ENCODE measurements at places on chromosomes 13 and 19.

DNA sequence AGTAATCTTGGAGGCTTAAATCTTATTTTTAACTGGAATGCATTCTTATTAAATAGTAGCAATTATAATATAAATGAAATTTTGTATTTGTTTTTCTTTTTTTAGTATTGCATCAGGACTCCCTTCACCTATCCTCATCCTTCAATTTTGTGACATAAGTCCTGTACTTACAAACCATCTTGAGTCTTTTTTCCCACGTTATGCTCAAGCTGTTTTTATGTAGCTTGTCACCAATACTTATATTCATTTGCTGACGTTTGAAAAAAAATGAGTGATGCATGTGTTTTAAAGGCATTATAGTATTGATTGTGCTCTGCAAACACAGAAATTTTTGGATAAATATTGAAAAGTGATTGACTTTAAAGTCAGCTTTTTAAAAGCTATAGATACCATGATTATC is 888 bp downstream of the GPR18 start:
- DNase-seq, result no peak

- no peak for DNase-seq
These were observed 14.8 kb downstream of the UBXN6 start for GRCh38 chr19:4442819-4443146.

GRCh38 chr13:51021811-51022210 is 89.3 kb downstream of the C13orf42 start:
- no peak for DNase-seq

- DNase-seq, result no peak
These were observed 28.6 kb downstream of the PRAM1 start for GRCh38 chr19:8473648-8474476.

DNA sequence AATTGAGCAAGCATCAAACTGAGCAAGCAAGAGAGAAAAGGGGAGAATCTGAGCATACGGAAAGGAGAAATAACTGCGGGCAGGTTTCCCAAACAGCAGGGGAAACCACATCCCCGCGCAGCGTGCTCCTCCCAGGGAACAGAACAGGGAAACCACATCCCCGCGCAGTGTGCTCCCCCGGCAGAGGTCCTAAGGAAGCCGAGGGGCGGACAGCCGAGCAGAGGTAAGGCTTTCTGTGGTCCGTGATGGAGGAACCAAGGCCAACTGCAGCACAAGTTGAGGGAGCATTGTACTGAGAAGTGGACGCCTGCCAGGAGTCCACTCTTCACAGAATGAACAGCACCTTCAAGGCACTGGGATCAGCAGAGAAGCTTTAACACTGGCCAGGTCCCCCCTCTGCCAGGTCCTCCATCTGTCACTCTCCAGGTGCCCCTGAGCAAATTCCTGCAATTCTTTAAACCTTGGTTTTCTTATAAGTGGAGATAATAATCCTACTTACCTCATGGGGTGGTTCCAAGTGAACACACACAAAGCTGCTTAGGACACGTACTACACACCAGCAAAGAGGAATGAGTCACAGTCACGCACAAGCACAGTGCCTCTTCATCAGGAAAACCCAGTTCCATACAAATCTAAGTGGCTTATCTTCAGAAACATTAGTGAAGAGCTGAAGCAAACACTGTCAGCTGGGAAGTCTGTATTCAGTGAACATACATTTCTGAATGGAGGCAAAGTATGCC is 23.0 kb upstream of the LAMP1 start:
- no peak for DNase-seq

GRCh38 chr13:113948034-113948742 is 25.7 kb downstream of the C13orf46 start:
- no peak for DNase-seq

GRCh38 chr13:113635048-113635420 is 23.0 kb downstream of the ATP4B start:
- DNase-seq, result no peak

GRCh38 chr13:109160887-109161669 is 531.7 kb downstream of the MYO16 start:
- DNase-seq, result no peak

- no peak for DNase-seq
These were observed 14.2 kb upstream of the PNMA8C start for GRCh38 chr19:46442808-46443450.

GRCh38 chr13:91817250-91817649 is 418.8 kb downstream of the GPC5 start:
- DNase-seq, result no peak

GRCh38 chr13:97435794-97436193 is 1.8 kb downstream of the RAP2A start:
- DNase-seq, result no peak

DNA sequence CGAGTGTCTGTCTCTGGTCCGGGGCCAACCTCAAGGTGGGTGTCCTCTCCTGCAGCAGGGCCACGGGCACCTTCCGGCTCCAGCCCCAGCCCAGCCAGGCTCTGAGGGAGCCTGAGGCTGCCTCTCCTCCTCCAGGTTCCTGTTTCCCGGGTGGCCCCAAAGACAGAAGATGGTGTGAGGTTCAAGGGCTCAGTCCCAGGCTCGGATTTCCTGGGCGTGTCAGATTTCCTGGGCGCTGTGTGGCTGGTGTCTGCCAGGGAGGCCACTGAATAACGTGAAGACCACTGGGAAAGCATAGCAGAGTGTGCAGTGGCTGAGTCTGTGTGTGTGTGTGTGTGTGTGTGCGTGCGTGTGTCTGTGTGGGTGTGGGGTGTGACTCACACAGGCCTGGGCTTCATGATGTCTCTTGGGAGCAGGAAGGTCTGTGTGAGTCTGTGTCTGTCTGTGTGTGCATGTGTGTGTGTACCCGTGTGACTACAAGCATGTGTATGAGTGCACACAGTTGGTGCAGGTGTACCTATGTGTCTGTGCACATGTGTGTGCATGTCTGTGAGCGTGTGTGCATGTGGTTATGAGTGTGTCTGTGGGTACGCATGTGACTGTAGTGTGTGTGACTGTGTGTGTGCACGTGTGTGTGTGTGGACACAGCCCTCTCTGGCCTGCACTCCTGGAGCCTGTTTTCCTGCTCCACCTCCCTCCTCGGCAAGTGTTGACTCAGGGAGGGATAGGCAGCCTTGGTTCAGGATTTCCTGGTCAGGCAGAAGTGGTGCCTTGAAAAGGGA is 28.3 kb downstream of the CEBPA start:
- DNase-seq, result peak; percentile 35

GRCh38 chr19:12794196-12794941 is 3.1 kb downstream of the JUNB start:
- no peak for DNase-seq

DNA sequence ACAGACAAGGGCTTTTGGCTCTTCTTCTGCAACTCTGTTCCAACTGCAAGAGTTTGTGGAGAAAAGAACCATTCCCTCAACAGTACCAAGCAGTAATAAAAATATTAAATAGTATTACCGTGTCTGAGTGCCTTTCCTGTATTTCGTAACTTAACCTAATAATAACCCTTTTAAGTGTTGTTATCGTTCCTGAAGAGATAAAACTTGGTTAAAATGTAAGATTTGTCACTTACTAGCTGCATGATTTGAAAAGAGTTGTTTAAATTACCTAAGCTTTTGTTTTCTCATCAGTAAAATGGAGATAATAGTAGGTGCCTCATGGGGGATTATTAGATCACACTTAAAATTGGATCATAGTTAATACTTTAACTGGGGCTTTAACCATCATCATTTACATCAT is 447.2 kb downstream of the GPC5 start:
- DNase-seq, result no peak

- DNase-seq, result no peak
These were observed 101.2 kb downstream of the SPRY2 start for GRCh38 chr13:80239571-80240255.

- no peak for DNase-seq
These were observed 1.7 kb downstream of the ELL start for GRCh38 chr19:18519962-18520847.

- DNase-seq, result no peak
These were observed 1558.5 kb downstream of the EFNB2 start for GRCh38 chr13:104976986-104977385.

DNA sequence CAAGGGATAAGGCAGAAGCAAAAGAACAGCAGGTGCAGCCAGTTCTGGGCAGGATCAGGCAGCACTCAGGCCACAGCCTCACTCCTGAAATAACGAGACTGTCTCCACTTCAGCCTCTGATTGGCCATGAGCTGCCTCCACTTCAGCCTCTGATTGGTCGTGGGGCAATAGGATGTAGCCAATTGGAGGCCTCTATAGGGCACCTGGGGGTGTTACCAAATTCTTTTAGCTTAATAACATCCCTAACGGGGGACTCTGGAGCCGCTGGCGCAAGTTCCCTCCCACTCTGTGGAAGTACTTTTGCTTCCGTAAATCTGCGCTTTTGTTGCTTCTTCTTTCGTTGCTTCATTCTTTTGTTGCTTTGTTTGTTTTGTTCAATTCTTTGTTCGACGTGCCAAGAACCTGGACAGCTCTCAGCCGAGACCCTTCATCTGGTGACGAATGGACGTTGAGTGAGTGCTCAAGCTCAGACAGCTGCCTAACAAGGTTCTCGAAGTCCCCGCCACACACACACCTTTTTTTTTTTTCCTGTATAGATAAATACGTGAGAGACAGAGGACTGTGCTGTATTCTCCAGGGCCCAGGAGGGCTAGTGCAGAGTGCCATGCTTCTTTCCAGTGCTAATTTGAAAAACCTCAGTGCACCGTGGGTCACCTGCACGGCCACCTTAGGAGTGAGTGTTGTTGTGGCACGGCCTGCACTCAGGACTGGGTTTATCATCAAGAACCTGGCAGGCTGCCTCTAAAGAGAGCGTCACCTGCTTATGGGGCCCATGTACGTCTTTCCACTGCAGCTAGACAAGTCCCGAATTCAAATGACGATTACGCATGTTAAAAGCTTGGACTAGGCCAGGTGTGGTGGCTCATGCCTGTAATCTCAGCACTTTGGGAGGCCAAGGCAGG is 32.0 kb upstream of the TUBGCP3 start:
- no peak for DNase-seq

- no peak for DNase-seq
These were observed 824.7 kb upstream of the SLITRK5 start for GRCh38 chr13:86846501-86846900.

- no peak for DNase-seq
These were observed 49.4 kb upstream of the SPRY2 start for GRCh38 chr13:80390338-80390737.

DNA sequence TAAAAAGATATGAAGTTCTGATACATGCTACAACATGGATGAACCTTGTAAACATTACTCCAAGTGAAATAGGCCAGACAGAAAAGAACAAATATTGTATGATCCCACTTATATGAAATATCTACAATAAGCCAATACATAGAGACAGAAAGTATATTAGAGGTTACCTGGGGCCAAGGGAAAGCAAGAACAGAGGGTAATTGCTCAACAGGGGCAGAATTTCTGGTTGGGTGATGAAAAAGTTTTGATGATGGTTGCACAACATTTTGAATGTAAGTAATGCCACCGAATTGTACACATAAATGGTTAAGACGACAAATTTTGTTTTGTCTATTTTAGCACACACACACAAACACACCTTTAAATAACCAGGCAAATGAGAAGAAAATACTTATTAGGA is 268.4 kb downstream of the FOXO1 start:
- DNase-seq, result no peak

GRCh38 chr19:48720251-48720612 is 707 bp upstream of the MAMSTR start:
- no peak for DNase-seq

GRCh38 chr13:48731001-48731658 is 77.4 kb downstream of the CYSLTR2 start:
- DNase-seq, result no peak

DNA sequence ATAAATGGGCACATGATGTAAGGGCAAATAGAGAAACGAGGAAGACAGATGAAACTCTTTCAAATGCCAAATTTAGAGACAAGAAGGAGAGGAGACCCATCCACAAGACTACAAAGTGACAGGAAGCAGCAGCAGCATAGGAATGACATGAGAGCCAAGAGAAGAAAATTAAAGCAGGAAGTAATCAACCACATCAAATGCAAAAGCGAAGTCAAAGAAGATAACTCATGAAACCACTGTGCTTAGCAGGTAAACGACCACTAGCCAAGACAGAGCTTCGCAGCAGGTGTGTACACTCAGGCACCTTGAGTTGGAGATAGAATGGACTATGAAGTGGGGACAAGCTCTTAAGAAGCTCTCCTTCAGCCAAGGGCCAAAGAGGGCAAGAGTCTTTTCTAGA is 64.1 kb downstream of the KLF12 start:
- no peak for DNase-seq

DNA sequence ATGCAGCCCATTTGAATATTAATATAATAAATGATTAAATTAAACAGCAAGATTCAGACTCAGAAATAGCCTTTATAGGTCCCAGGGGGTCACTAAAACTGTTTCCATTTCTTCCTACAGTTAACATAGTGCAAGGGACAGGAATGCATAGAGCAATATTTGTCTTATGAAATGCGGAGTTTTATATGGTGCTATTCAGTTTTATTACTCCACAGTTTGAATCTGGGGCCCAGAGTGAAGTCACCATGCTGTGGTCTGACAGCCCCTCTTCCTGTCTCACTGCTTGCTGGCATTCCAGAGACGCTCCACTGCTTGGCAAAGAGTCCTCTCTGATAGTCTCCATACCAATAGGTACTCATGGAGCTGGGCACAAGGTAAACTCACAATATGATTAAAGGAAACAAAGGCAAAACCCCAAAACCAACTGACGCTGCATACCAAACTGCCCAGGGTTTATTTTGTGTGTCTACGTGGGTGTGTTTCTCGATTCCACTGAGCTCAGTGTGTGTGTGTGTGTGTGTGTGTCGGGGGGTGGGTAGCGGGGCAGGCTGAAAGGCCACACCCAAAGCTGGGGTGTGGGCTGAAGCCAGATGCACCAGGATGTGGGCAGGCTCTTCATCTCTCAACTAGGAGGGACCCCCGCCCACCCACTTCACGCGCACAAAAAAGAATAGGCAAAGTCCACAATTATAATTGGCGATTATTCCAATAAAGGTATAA is 277.9 kb downstream of the TSHZ3 start:
- DNase-seq, result no peak

DNA sequence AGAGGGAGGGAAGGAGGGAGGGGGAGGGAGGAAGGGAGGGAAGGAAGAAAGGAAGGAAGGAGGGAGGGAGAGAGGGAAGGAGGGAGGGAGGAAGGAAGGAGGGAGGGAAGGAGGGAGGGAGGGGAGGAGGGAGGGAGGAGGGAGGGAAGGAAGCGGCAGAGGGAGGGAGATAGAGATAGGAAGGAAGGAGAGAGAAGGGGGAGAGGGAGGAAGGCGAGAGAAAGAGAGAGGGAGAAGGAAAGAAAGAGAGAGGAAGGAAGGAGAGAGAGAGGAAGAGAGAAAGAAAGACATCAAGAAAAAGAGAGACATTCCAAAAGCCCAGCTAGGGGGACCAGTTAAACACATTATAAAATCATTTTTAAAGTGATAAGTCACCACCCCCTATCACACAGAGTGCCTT is 62.5 kb downstream of the GNG7 start:
- DNase-seq, result no peak

GRCh38 chr19:19040417-19040816 is 7.0 kb downstream of the ARMC6 start:
- DNase-seq, result no peak

- DNase-seq, result no peak
These were observed 97.5 kb downstream of the SCGB2B2 start for GRCh38 chr19:34579281-34580054.

DNA sequence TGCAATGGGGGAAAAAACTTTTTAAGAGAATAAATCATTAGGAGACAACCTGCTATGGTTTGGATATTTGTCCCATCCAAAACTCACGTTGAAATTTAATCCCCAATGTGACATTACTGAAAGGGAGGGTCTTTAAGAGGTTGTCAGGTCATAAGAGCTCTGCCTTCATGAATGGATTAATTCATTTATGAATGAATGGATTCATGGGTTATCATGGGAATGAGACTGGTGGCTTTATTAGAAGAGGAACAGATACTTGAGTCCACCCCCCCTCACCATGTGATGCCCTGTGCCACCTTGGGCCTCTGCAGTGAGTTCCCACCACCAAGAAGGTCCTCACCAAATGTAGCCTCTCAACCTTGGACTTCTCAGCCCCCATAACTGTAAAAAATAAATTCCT is 37.0 kb upstream of the DCT start:
- no peak for DNase-seq

All from activated CD4-positive, alpha-beta T cell treated with anti-CD3 and anti-CD28 coated beads, Interleukin-2, amount 50 U/mL, for 24 hours (primary cell).